ENCODE measurements at places on chromosomes 1 and 21.

DNA sequence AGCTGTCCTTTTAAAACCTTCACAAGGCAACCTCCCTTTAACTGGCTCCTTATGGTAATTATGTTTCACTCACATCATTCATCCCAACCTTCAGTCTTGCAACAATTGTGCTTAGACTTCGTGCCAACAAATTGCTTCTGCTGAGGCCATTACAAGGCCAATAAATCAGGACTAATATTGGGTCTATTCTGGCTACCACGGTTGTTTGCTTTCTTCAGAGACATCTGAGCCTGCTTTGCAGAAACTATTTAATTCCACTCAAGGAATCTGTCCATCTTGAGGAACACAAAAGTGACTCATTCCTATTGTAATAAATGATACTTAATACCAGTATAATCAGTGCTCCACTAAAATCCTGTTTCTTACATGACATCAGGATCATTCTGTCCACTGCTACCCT is 2.6 kb upstream of the GSTM4 start:
- no peak for DNase-seq

DNA sequence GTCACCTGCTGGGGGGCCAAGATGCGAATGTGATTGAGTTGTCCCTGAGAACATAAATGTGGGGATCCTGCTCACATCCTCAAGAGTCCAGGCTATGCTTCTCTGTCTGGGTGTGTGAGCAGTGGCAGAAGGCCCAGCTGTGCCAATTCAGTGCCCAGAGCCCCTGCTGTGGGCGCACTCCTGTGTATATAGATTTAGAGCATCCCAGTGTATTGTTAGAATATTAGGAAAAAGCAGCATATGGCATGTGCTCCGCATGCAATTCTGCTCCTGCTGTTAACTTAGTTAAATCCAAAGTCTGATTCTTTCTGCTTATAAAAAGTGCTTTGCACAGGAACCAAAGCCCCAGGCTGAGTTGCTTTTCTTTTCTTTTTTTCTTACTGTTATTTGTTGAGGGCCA is 37.8 kb downstream of the FAM78B start:
- DNase-seq, result no peak

DNA sequence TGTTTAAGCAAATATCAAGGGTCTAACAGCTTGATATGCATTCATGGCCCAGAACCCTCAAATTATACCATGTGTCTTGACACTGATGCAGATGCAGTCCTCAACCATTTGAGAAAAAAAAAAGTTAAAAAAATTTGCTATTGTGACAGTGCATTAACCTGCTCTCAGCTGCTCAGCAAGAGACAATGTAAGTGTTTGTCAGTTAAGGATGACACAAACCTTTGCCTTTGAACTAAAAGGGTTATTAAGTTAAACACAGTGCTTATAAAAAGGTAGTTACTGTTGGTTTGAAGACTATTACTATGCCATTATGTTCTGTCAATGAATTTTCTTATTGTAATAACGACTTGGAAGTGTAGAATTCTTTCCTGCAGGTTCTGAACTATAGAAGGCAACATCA is 655.6 kb upstream of the NEGR1 start:
- no peak for DNase-seq

DNA sequence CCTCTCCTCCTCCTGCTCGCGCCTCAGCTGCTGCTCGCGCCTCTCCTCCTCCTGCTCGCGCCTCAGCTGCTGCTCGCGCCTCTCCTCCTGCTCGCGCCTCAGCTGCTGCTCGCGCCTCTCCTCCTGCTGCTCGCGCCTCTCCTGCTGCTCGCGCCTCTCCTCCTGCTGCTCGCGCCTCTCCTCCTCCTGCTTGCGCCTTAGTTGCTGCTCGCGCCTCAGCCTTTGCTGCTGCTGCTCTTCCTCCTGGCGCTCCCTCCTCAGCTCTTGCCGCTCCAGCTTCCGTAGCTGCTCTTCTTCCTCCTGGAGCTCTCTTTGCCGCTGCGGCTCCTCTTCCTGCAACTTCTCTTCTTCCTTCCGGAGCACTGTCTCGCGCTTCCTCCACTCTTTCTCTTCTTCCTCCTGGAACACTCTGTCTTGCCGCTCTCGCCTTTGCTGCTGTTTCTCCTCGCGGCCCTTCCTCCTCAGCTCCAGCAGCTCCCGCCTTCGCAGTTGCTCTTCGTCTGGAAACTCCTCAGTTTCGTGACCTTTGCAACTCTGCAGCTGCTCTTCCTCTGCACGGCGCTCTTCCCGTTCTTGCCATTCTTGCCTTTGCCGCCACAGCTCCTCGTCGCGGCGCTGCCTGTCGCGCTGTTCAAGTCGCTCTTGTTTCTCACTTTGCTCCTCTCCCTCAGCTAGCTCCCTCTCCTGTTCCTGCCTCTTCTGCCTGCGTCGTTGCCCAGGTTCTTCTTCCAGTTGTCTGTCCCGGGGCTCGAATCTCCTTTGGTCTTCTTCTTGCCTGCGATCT is 3.0 kb downstream of the TCHH start:
- DNase-seq, result no peak

- DNase-seq, result no peak
These were observed 35.6 kb downstream of the STUM start for GRCh38 chr1:226584164-226584563.

- DNase-seq, result no peak
These were observed 8.5 kb upstream of the COL8A2 start for GRCh38 chr1:36133484-36133883.

DNA sequence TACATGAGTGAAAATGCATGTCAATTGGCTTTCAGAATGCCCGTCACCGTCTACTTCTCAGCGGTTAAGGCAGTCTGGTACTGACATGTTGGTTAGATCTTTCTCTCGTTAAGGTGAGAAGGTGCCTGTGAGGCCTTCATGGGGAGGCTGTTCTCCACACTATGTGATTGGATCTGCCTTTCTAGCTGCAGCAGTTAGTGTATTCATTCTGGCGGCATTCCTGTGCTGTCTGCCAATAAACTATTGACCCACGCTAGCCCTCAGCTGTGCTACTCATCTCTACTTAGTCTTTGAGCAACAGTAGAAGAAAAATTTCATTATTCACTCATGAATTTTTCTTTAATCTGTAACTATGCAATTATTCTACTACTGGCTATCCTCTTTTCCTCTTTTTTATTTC is 32.0 kb downstream of the CCSAP start:
- no peak for DNase-seq

- DNase-seq, result no peak
These were observed 14.0 kb upstream of the ZC3H11B start for GRCh38 chr1:219626865-219627264.

DNA sequence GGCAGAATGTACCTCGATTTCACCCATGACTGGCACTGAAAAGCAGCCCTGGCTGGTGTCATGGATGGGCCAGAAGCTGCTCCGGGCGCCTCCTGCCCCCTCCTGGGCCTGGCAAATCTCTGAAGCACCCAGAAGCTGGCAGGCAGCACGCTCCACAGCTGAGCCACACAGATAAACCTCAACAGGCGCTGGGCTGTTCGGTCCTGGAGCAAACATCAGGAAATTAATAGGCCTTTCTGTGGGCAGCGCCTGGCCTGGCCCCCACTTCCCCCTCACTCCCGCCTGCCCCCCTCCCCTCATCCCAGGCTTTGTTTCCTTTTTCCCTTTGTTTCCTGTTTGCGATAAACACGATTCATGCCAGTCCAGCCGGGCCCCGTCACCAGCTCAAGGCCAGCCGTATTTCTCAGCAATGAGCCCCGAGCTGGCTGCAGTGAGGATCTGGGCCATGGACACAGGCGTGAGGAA is 20.1 kb upstream of the DISP3 start:
- no peak for DNase-seq

GRCh38 chr1:9169601-9170137 is 40.8 kb upstream of the GPR157 start:
- no peak for DNase-seq

Measured in stimulated activated CD8-positive, alpha-beta memory T cell treated with anti-CD3 and anti-CD28 coated beads, Interleukin-4, amount 100 ng/mL, for 1 hour (primary cell).